ENCODE measurements at places on chromosomes 16 and 17.

- DNase-seq, result no peak
These were observed 71.3 kb upstream of the CIBAR2 start for GRCh38 chr16:85183564-85183963.

- no peak for DNase-seq
These were observed 10.8 kb downstream of the UNKL start for GRCh38 chr16:1403733-1404132.

- DNase-seq, result no peak
These were observed 49.0 kb upstream of the ENDOV start for GRCh38 chr17:80365983-80366382.

- no peak for DNase-seq
These were observed 8.8 kb downstream of the TENT4B start for GRCh38 chr16:50161950-50162349.

GRCh38 chr16:52543654-52544053 is 3.3 kb downstream of the TOX3 start:
- DNase-seq, result no peak

- no peak for DNase-seq
These were observed 5.9 kb downstream of the PRR11 start for GRCh38 chr17:59161477-59161876.

DNA sequence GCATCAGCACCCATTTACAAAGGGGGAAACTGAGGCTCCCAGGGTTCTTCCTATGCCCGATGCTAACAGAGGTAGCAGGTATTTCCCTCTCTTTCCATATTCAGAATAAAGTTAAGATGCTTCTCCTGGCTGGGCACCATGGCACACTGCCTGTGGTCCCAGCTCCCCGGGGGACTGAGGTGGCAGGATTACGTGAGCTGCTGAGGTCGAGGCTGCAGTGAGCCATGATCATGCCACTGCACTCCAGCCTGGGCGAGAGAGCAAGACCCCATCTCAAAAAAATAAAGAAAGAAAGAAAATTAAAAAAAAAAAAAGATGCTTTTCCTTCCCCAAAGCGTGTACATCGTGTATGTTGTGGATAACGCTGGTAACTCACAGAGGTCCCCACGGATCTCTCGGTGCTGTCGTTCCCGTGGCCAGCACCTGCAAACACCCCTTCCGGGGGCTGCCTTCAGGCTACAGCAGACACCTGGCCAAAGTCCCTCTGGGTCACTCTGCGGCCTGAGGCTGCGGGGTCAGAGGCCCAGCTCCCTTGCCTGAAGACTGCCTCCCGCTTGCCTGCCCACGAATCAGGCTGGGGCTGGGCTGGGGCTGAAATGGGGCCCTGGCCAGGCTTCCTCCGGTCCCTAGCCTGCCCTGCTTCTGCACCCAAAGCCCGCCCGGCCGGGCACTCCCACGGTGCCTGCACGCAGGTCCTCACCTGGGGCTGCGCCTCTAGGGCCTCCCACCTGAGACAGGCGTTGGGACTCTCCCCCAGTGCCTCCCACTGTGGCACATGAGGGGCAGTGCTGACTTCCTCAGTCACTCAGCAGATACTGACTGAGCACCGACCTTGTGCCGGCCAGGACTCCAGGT is 63.1 kb downstream of the ZDHHC7 start:
- no peak for DNase-seq

- DNase-seq, result no peak
These were observed 8.2 kb upstream of the EIF1 start for GRCh38 chr17:41680426-41681040.

DNA sequence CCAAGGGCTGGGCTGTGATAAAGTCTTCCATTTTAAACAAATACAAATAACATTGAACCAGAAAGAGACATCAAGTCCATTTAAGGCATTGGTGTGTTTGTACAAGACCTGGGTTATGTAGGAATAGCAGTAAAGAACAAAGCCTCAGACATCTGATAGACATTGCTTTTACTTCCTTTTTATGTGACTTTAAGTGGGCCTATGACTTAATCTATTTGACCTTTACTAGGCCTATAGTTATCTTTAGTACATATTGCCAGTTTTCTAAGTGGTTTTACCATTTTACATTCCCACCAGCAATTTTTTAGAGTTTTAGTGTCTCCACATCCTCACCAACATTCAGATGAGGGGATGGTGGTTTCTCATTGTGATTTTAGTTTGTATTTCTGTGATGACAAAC is 298.8 kb downstream of the ZFHX3 start:
- DNase-seq, result no peak

- no peak for DNase-seq
These were observed 23.7 kb upstream of the BCO1 start for GRCh38 chr16:81214745-81215166.

DNA sequence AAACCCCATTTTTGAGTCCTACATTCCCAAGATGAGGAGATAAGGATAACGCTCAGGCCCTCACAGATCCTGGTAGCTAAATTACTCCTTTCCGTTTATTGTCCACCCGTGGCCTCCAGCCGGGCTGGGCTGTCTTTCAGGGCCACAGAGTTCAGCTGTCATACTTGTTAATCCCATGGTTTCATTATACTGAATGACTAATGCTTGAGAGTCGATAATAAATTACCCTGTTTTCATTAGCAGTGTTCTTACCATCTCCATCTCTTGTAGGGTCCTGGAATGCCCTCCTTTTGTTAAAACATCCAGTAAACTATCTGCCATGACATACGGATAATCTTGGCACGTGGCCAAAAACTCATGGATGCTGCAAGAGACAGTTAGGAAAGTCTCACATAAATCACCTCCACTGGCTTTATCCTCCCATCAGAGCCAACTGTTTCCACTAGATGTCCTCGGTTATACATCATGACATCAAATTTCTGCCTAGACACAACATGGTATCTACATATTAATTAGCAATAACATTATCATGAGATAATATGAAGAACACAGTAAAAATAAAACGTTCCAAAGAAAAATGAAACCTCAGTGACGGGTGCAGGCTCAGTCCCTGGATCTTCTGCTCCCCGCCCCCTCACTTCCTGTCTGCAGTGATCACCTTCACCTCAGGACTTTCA is 45.3 kb downstream of the BRD7 start:
- DNase-seq, result no peak

- DNase-seq, result no peak
These were observed 1.6 kb upstream of the TBX21 start for GRCh38 chr17:47731396-47731795.

- DNase-seq, result no peak
These were observed 444.0 kb downstream of the XYLT1 start for GRCh38 chr16:17026600-17027242.

GRCh38 chr16:79158337-79158736 is 442.2 kb downstream of the MAF start:
- no peak for DNase-seq

DNA sequence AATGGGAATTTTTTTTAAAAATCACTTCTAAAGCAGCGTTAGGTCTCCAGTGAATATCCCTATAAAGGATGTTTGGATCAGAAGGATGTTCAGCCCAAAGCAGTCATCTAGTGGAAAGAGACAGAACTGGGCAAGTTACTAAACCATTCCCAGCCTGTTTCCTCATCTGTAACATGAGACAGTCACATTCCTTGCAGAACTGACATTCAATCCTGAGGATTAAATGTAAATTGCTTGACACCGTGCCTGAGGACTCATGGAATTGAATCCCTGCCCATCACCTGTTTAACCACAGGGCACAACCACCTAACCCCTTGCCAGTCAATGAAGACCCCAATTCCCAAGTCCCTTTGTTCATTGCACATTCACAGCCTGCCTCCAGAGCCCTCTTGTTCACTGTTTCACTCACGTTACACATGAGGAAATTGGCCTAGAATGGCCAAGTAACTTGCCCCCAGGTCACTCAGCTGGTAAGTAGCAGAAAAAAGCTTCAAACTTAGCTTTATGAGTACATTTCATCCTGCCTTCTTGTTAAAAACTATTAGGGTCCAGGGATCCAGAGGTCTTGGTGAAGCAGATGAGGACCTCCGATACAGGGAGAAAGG is 1.4 kb downstream of the CMTM2 start:
- no peak for DNase-seq

- no peak for DNase-seq
These were observed 6.7 kb downstream of the MT4 start for GRCh38 chr16:56571525-56571924.

DNA sequence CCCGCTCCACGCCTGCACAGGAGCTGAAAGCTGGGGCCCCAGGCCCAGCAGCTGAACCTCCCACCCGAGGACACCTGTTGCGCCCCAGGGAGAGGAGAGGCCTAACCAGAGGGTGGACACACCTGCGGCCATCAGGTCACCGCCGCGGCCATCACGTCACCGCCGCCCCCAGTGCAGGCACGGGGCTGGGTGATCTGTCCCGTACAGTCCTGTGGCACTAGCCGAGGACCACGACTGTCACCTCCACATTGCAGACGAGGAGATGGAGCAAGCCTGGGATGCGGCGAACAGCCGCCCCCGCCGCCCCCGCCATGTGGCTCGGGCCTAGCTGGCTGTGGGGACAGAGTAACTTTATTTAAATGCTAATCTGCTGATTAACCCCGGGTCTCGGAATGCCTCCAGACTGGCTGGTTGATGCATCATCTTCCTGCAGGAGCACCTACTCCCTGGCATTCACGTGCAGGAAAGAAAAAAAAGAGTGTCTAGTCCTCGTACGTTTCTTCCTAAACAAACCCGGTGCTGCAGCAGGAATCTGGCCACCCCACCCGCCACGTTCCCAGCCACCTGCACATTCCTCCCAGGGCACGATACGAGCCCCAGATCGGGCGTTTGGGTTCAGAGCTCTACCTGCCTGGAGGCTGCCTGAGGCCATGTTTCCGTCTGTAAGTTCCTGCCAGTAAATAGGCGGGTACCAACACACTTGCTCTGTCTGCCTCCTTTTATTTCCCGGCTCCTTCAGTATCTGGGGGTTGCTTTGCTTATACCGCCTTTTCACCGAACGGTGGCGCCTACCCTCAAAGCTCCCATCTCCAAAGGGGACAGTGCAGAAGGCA is 29.9 kb downstream of the PIEZO1 start:
- DNase-seq, result no peak

GRCh38 chr16:67150047-67150832 is 558 bp downstream of the B3GNT9 start:
- no peak for DNase-seq

GRCh38 chr16:10205688-10206087 is 23.5 kb upstream of the GRIN2A start:
- no peak for DNase-seq

DNA sequence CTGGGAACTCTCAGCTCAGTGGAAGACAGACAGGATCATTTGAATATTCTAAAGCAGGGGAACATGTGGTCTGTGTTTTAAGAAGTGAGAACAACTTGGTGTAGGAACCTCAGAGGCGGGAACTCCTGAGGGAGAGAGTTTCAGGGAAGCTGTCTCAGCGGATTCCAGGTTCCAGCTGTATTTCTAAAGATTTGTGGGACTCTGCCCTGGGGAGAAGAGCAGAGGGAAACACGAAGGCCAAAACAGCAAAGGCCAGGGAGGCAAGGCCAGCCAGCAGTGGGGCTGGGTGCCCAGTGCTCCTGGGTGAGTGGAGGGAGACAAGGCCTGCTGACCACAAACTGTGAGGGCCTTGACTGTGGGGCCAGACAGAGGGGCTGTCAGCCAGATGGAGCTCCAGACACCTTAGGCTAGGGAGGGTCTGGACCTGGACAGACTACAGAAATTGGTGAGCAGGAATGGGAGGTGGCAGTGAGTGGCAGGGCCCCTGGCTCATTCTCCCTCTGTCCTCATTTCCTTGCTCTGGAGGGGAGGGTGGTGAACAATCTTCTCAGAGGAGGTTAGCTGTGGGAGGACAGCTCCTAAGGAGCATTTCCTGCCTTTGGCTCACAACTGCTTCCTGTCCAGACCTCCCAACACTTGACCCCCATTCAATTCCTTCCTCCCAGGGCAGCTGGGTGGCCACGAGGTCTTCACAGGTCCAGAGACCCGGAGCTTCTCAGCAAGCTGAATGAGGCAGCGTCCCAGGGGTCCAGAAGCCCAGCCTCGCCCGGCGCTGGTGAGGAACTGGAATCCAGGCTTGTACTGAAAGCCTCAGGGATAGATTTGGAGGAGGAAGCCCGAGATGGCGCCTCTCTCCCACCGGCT is 21.0 kb upstream of the FZD2 start:
- DNase-seq, result no peak

DNA sequence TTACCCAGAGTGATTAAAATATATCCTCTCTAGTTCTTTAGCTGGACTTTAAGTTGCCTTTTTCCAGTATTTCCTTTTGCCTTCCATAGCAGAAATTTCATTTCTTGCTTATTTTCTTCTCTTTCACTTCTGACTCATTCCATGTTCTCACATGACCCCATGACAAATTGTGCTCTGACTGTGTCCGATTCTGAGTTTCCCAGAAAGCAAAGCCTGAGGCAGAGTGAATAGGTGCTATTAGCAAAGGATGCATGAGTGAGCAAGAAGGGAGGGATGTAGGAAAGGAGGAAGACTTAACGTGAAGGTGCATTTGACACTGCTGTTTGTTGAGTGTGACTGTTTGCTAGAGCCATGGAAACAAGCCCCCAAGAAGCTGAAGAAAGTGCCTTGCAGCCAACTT is 82.6 kb upstream of the CNTNAP4 start:
- DNase-seq, result no peak

GRCh38 chr17:80455336-80455710 is 21.1 kb downstream of the NPTX1 start:
- no peak for DNase-seq

- no peak for DNase-seq
These were observed 24.1 kb upstream of the RPL13 start for GRCh38 chr16:89536371-89536770.

GRCh38 chr17:57838453-57838852 is 11.4 kb downstream of the MRPS23 start:
- DNase-seq, result no peak

DNA sequence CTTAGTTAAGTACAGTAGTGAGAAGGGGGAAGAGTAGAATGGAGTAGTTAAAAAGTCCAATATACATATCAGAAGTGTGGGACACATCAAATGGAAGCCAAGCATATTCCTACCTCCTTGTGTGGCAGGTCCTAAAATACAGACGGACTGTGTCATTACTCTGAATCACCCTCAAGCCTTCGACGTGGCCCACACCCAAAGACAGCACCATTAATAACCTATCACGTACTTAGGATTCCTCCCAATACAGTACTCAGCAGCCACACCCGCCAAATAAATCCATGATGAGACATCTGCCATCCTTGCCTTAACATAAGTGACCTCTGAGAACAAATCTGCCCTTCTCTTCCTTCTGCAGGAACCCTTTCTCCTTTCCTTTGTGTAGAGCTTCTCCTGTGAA is 38.9 kb downstream of the UBE2G1 start:
- no peak for DNase-seq

DNA sequence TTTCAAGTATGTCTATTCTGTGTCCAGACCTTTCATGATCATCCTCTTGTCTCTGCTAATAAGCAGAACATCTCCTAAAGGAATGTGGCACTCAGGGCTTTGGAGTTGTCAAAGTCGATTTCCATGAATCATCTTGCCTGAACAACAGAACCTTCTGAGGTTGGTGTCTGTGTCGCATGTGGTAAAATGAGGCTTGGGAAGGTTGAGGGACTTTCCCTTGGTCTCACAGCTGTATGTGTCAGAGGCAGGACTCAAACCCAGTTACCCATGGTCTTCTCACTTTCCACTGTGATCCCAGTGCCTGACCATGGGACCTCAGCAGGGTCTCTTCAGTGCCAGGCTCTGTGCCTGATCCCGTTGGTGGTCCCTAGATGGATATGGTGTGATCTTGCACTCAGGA is 4.2 kb upstream of the GPRC5B start:
- no peak for DNase-seq

- DNase-seq, result no peak
These were observed 240 bp downstream of the WBP2 start for GRCh38 chr17:75854881-75855309.

- DNase-seq, result no peak
These were observed 75.1 kb downstream of the METRNL start for GRCh38 chr17:83154311-83155127.

GRCh38 chr16:47660540-47660939 is 199.4 kb downstream of the PHKB start:
- no peak for DNase-seq

- DNase-seq, result no peak
These were observed 1217.8 kb downstream of the CDH8 start for GRCh38 chr16:60818465-60818864.

Measured in stimulated activated CD4-positive, alpha-beta T cell treated with anti-CD3 and anti-CD28 coated beads, Interleukin-1b, Interleukin-23, amount 100 ng/mL, for 1 hour (primary cell).